NCI-H187 (cell line): ENCODE measurements at places on chromosomes 6 and 20.

- no peak for DNase-seq
Observed at GRCh38 chr20:50815162-50815989, 20.5 kb downstream of the BCAS4 start.

DNA sequence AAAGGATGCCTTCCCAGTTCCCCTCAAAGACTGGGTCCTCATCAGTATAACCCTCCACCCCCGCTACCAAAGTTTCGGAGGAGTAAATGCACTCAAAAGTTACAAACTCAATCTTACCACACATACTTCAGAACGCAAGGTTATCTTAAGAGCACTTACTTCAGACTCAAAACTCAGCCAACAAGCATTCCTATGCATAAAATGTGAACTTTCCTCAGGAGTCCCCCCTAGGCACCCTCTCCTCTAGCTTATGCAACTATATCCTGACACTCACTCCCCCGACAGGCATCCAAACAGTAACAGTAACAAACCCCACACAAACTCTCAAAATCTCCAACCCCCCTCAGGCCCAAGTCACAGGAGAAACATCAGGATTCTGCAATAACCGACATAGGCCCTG, 11.1 kb upstream of the ADTRP start:
- DNase-seq: no peak

- no peak for DNase-seq
Observed at GRCh38 chr6:84517741-84518530, 246.5 kb downstream of the TBX18 start.

- no peak for DNase-seq
Observed at GRCh38 chr20:6008254-6008653, 45.6 kb downstream of the LRRN4 start.

DNA sequence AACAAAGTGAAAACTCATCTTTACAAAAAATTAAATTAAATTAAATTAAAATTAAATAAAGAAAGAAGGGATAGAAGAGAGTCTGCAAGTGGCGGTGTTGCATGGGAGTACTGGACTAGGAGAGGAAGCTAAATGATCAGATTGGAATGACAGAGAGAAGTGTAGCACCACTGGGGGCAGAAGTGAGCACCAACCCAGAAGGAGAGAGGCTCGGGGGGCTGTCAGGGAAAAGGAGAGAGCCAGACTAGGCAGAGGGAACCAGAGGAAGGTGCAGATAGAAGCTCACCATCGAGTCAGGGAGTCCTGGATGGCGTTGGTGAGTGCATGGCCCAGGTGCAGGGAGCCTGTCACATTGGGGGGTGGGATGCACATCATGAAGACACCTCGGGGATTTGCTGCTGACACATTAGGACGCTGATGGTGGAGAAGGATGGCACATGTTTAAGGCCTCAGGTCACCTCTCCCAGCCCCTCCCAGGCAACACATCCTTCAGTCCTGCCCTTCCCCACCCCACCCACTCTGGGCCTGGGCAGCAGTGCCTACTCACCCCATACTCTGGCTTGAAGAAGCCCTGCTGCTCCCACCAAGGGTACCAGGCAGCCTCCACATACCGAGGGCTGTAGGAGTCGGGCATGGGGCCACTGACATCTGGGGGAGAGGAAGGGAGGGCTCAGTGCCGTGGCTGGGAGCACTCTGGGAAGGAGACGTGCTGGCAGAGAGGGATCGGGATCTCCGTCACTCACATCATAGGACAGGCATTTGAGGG, 4.0 kb downstream of the VARS1 start:
- no peak for DNase-seq

GRCh38 chr6:70507161-70507560, 59.6 kb upstream of the SDHAF4 start:
- DNase-seq: no peak

DNA sequence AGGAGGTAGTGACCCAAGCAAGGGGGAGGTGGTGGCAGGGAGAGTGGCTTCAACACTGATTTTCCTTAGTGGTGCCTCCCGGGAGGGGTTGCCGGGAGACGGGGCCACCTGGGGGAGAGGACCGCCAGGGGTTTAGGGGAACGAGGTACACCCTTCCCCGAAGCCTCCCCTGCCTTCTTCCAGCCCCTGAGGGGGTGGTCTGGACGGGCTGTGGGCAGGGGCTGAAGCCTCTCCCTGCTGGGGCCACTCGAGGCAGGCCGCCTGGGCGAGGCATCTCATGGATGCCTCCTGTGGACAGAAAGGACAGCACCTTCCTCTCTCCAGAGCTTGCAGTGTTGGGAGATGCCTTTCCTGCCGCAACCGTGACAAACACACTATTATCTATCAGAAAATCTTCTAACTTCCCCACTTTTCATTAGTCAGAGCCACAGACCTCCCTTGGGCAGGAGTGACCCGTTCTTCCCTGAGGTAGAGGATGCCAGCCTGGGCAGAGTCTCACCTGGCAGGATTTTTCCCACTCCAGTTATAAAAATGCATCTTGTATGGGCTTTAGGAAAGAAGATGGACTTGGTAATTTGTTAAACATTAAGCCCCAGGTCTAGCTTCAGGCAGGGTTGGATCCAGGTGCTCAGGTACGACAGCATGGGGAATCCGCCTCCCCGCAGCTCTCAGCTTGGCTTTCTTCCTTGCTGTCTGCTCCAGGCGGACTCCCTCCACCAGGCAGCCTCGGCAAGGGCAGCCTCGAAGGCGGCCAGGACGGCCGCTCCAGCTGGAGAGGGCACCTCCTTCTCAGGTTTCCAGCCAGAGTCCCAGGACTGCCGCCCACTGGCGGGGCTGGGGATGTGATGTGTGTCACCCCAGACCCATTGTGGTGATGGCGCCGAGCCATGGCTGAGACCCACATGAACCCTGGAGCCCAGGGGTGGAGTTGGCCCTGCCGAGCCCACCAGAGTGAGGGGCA, 11.0 kb downstream of the HRH3 start:
- no peak for DNase-seq
